ENCODE measurements at places on chromosomes 11 and 22.

DNA sequence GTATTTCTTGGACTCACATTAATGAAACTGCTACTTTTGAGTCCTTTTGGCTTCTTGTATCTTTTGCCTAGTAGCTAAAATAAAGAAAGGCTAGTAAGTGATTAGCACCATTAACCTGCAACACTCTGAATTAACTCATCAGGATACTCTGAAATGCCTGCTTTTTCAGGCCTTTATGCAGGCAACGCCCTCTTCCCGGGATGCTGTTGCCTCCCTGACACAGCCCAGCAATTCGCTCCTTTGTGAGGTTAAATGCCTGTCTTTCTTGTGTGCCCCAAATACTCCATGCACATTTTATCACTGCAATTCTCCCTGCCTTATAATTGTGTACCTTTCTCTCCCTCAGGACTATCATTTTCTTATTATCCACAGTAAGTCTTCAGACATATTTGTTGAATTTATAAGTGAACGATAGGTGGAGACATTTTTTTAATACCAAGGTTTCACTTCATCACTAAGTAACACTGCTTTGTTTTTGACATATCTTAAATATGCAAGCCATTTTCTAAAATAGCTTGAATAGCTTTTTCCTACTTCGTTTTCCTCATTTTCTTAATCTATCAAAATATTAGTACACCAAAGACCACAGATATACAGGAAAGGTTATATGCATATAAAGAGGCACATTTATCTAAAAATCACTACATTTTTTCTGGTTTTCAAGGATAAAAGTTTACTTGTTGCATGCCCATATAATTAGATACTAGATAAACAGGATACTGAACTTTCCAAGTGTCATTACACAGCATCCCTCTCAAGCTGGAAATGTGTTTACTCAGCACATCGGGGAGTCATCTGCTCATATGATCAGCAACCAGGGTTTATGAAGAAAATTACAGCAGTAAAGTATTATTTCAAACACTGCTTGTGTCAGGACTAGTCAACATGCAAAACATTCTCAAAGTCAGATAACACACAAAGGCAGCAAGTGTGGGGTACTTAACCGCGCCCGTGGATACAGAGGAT is 48.5 kb upstream of the DDI1 start:
- no peak for DNase-seq

- no peak for DNase-seq
Measured at GRCh38 chr22:34429314-34429713, 509.0 kb upstream of the LARGE1 start.

- DNase-seq, result no peak
Measured at GRCh38 chr11:67056267-67057204, at the start of gene RHOD. TSS of gene RHOD (plus strand) at chr11:67056847. CDS start at chr11:67056903, 56 bp downstream.

DNA sequence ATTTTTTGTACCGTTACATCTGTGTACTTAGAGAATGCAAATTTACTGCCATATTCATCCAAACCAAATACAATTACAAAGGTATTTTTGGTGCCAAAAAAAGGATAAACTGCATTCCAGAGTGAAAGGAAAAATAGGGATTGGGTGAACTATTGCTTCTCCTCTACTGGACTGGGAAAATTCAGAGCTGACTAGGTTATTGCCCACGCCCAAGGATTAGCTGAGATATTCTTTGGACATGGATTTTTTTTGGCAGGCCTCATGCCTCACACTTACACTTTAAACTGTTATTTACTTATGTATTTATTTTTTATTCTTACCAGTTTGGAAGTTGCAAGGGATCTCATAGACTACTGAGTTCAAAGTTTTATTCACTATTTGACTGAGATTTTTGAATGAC is 76.3 kb upstream of the DDI1 start:
- no peak for DNase-seq

DNA sequence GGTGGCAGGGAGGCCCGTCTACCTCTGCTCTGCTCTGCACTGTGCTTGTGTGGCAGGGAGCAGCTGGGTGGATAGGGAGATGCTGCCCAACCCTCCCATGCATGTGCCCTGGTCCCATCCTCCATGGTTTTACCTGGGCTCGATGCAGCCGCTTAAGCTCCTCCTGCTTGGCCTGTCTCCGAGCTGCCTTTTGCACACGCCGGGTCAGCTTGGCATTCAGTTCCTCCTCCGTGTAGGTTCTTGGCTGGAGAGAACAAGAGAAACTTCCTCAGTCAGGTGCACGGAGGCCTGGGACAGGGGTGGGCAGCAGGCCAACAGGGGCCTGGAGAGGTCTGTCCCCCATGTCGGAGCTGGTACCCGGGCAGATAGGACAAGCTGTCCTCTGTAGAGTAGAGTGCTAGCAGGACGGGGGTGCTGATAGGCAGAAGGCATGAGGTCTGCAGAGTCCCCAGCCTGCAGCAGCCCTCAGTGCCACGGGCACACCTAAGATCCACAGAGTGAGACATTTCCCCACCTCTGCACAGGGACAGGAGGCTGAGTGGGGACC is 36.4 kb upstream of the BID start:
- no peak for DNase-seq

- no peak for DNase-seq
Measured at GRCh38 chr11:70105755-70106571, 27.8 kb downstream of the ANO1 start.

GRCh38 chr22:29129808-29130140 is 56.9 kb downstream of the KREMEN1 start:
- DNase-seq, result no peak

GRCh38 chr11:73784080-73784634 is 3.5 kb upstream of the MRPL48 start:
- no peak for DNase-seq

- DNase-seq, result no peak
Measured at GRCh38 chr11:45816614-45817013, 11.7 kb downstream of the SLC35C1 start.

DNA sequence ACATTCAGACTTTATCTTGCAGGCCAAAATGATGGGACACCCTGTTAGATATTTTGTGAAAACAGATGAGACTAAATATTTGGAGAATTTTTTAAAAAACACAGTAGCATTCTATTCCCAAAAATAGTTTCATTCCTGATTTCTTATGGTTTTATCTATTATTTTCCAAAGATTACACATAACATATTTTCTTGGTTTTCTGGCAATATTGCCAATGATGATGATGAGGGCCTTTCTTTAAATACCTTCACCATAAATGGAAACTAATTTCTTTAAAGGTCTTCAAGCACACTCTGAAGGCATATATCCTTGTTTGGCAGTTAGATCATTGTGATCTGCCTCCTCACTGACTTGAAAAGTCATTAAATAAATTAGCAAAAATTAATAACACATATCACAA is 522.3 kb upstream of the LUZP2 start:
- DNase-seq, result no peak

DNA sequence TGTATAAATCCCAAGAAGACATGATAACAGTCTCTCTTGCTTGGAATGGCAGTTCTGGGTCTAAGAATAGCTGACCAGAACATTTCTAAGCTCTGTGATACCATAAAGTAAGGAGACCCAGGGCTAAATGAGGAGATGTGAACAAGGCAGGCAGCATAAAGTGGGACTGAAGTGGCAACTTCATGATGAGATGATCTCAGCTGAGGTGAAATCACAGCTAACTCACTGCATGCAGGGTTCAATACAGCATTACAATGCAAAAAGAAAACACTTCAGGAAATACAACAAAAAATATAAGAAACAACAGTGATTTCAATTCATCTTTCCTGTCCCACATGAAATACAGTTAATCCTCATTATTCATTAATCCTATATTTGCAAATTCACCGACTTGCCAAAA is 44.6 kb downstream of the MRE11 start:
- DNase-seq, result no peak

DNA sequence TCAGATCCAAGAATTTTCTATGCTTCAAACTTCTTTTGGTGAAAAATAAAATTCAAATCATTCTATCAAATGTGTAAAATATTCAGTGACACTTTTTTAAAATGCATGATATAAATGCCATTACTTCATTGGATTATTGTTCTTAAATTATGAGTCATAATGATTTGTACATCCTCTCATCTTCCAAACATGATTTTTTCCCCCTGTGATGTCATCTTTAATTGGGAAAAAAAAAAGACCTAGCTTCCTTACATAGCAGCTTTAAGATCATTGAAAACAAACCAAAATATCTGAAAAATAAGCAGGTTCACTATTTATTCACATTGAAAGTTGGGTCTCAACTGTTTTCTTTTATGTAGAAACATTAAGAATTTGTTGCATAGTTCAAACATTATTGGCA is 1549.4 kb downstream of the LRRC4C start:
- DNase-seq, result no peak

- DNase-seq, result no peak
Measured at GRCh38 chr11:124434699-124435098, 10.0 kb upstream of the OR8B4 start.

DNA sequence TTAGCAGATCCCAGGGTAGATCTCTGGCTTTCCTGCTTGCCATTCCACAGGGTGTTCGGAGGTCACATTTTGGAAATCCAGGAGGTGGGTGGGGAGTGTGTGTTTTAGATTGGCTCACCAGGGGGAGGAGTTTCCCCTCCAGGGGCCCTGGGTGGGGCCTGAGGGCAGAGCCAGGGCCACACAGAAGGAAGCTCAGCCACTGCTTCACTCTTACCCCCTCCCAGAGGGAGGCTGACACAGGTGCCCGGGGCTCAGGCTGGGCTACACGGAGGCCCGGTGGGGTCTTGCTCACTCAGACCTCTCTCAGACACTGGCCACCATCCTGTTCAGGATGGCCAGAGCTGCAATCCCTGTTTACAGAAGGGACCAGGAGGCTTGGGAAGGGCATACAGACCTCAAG is 2.5 kb downstream of the WNT7B start:
- DNase-seq, result no peak

Measured in SIG-M5 (cell line).